ENCODE measurements at places on chromosomes 4 and X.

DNA sequence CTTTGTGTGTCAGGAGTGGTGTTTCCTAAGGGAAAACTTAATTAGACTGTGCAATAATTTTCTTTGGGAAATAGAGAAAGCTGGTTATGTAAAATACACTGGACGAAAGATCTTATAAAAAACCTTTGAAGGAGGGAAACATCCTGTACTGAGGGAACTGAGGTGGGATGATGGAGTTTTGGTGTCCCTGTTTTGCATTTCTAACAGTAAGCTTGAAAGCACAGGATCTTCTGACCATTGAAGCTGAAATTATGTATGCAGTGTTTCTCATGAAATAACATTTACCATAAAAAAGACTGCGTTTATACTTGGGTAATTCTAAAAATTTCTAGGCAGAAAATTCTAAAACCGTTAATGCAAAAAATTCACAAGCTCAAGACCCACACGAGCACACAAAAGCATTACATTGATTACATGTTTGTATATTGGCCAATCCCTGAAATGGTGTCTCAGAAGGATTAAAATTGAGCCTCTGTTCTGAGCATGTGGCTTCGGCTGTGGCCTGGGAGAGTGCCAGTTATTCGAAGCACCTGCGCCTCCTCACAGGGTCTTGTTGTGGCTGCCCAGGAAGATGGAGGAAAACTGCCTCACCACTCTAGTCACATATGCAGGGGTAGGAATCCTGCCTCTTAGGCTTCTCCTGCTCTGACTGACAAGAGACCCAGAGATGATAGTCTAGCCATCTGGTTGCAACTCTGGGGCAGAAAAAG, 49.5 kb downstream of the JADE3 start:
- DNase-seq: no peak

GRCh38 chr4:103915224-103915869, 195.6 kb upstream of the TACR3 start:
- DNase-seq: no peak

GRCh38 chr4:185115827-185116232, 27.2 kb upstream of the SLC25A4 start:
- peak; percentile 71 for DNase-seq

DNA sequence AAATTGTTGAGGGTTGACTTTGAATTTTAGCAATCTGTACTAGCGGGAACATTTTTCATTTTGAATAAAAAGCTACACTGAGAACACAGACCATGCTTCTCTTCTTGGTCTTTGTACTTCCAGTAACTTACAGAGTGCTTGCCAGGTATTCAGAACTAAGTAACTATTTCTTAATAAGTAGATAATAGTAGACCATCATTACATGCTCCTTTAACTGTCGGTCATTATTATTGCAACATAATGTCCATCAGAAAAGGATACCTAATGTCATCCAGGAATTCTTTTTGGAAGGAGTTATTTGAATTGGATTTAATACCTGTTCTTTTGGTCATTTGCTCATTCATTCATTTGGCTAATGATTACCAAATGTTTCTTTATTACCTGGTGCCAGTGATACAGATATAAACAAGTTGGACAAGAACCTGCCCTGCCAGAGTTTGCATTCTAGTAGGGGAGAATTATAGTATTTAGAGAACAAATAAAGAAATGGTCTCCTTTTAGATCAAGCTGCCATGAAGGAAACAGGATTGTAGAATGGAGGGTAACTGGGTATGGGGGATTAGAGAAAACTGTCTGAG, 32.7 kb downstream of the CWH43 start:
- DNase-seq: no peak
